ENCODE measurements at places on chromosomes 1 and 21. TPM values are rescaled to one million over a fixed set of nuclear protein-coding genes. Genes with fewer than 3 reads are reported as not detected.
A peak's percentile ranks its signal among the peaks of the same experiment; 100 is the strongest.

LIN28A gene
- not detected for total RNA-seq

CDKN2C gene
- total RNA-seq, result 16.3 TPM

LRRC8D gene
- 15.0 TPM for total RNA-seq

GRCh38 chr1:24424990-24425389 is 9.4 kb downstream of the NIPAL3 start:
- no peak overlapping the region for H3K27ac ChIP-seq
- DNase-seq, result no peak
- H3K36me3 ChIP-seq, result no peaks in the 10 kb centered on the region
- H3K4me1 ChIP-seq, result peaks cover 3% of the 10 kb centered on the region

DNA sequence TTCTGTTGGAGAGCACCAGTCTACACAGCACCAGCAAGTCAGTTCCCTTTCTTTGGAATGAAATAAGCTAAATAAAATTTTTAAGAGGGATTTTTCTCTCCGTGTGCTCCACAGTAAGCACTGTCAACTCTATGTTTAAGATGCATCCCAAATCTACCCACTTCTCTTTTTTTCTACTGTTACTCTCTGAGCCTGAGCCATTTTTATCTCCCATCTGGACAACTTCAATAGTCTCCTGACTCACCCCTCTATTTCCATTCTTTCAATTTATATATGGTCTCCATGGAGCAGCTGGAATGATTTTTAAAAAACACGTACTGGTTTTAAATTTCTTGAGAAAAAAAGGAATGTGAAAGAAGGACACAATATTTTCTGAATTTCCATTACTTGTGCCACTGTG is 24.7 kb upstream of the CCT8 start:
- H3K36me3 ChIP-seq, result no peaks in the 10 kb centered on the region
- H3K27me3 ChIP-seq, result no peaks in the 10 kb centered on the region
- H3K4me1 ChIP-seq, result no peaks in the 10 kb centered on the region
- no peak overlapping the region for H3K4me3 ChIP-seq
- no peak overlapping the region for H3K27ac ChIP-seq

DNA sequence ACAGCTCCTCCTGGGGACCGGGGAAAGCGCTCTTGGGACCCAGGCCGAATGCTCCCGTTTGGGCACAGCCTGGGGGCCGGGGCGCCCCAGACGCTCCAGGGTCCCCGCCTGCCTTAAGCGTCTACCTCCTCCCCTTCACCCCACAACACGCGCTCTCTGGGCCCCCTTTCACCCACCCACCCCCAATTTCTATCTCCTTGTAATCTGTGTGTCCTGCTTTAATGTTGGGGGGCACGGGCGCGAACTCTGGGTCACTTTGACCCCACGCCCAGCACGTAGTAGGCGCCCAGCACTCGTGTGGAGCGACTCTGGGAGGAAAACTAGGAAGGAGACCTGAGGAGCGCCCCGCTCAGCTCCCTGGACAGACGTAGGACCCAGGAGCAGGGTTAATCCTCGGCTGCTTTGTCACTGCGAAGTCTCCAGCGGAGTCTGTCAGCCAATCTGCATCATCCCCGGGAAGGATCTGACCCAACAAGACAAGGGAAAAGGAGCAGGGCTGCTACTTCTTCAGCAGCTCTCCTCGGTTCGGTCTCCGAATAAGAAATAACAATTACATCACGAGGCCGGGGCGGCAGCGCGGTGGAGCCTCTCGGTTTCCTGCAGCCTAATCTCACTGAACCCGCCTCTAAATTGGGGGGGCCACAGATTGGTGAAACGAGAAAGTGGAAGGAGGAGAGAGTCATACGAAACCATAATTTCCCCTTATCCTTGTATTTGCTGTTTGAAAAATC is 757 bp upstream of the NRIP1 start:
- H3K27me3 ChIP-seq, result no peaks in the 10 kb centered on the region
- H3K36me3 ChIP-seq, result no peaks in the 10 kb centered on the region
- H3K4me1 ChIP-seq, result peaks cover 25% of the 10 kb centered on the region
- H3K27ac ChIP-seq, result peak overlapping the region; percentile 95

GRCh38 chr1:54215523-54215922 is 15.6 kb downstream of the MRPL37 start:
- no peaks in the 10 kb centered on the region for H3K27me3 ChIP-seq
- H3K36me3 ChIP-seq, result peaks cover 83% of the 10 kb centered on the region

- DNase-seq, result no peak
- no peak overlapping the region for H3K4me3 ChIP-seq
- peaks cover 25% of the 10 kb centered on the region for H3K4me1 ChIP-seq
- no peaks in the 10 kb centered on the region for H3K27me3 ChIP-seq
- no peak overlapping the region for H3K27ac ChIP-seq
- H3K36me3 ChIP-seq, result no peaks in the 10 kb centered on the region
Observed at GRCh38 chr1:12048372-12048771, 14.7 kb upstream of the TNFRSF8 start.

DNA sequence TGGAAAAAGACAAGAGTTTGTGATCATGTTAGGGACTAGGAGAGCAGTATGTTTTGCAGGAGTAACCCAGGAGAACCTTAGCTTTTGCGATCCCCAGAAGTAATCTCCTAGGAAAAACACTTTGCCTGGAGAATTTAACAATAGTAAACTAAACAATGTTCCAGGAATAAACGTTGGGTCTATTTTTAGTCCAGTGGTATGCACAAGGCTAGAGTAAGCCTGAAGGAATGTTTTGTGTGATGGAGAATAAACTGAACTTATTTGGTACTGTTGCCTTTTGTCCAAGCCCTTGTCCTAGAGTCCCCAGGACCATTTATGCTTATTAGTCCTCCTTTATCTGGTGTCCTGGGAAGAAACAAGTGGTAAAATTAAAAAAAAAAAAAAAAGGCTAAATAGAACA is 28.7 kb upstream of the RGS5 start:
- no peak overlapping the region for H3K4me3 ChIP-seq
- no peaks in the 10 kb centered on the region for H3K4me1 ChIP-seq
- DNase-seq, result no peak
- no peaks in the 10 kb centered on the region for H3K36me3 ChIP-seq
- no peak overlapping the region for H3K27ac ChIP-seq

DNA sequence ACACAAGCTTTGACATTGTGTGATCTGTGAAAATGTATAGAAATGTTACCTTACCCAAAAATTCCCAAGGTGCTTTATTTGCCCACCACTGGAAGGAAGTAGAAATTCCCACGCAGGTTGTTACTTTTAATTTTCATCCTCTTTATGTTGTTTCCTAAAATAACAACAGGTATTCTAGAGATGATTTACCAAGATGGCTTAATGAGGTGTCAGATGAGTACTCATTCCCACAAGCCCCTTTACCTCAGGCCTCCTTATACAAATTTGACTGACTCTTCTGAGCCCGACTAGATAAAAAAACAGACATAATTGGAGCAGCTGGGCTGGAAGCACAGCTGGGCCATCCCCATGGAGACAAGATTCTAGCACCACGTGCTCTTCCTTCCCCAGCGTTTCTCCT is 114.6 kb downstream of the LIPI start:
- no peak overlapping the region for H3K27ac ChIP-seq
- no peak for DNase-seq
- H3K27me3 ChIP-seq, result no peaks in the 10 kb centered on the region
- H3K4me3 ChIP-seq, result no peak overlapping the region
- no peaks in the 10 kb centered on the region for H3K36me3 ChIP-seq

- H3K36me3 ChIP-seq, result no peaks in the 10 kb centered on the region
- H3K4me3 ChIP-seq, result no peak overlapping the region
- no peaks in the 10 kb centered on the region for H3K4me1 ChIP-seq
- H3K27me3 ChIP-seq, result no peaks in the 10 kb centered on the region
- DNase-seq, result no peak
- no peak overlapping the region for H3K27ac ChIP-seq
Observed at GRCh38 chr1:199898654-199899053, 128.9 kb upstream of the NR5A2 start.

- no peaks in the 10 kb centered on the region for H3K4me1 ChIP-seq
- no peak for DNase-seq
- H3K4me3 ChIP-seq, result no peak overlapping the region
Observed at GRCh38 chr1:37570528-37571334, 14.0 kb downstream of the DNALI1 start.

GRCh38 chr1:218383051-218383450 is 37.9 kb downstream of the TGFB2 start:
- no peaks in the 10 kb centered on the region for H3K27me3 ChIP-seq
- peaks cover 42% of the 10 kb centered on the region for H3K4me1 ChIP-seq
- no peak overlapping the region for H3K4me3 ChIP-seq
- no peak overlapping the region for H3K27ac ChIP-seq
- H3K36me3 ChIP-seq, result no peaks in the 10 kb centered on the region

All from gastrocnemius medialis (tissue), 4 donors.